ENCODE measurements at places on chromosomes 7 and 10.

GRCh38 chr10:14812271-14812670, 25.6 kb downstream of the CDNF start:
- DNase-seq: no peak

DNA sequence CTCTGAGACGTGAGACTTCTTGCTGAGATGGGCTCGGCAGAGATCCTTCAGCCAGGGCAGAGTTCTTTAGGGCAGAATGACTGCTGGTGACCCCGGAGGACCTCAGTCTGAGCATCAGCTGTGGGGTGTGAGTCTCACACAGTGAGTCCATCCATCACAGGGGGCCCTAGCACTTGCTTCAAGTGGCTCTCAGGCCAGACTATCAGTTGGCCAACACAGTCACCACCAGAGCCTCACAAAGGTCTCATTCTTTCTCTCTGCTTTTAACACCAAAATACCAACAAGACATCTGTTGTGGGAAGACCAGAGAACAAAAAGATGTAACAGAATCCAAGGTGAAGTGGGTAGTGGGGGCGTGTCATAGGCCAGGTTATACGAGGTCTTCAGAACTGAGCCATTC, 345.6 kb upstream of the NRP1 start:
- DNase-seq: no peak

- no peak for DNase-seq
These were observed 345.7 kb downstream of the PTPRN2 start for GRCh38 chr7:158241919-158242318.

- DNase-seq: no peak
These were observed 2.4 kb downstream of the OTUD1 start for GRCh38 chr10:23441251-23441650.

DNA sequence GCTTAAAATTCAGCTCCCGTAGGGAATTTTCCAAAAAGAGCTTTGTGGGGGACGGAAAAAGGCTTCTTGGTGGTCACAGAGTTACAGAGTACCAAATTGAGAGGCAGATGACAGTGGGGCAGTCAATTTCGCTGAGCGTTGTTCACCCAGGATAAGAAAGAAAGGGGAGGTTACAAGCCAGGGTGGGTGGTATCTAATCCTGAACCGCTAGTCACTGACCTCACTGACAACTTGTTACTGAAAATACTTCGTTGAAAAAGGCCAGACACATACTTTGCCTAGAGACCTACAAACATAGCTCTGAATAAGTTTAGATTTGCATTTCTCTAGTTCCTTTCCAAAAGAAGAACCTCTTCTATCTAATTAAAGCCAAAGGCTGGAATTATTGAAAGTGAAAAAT, at the start of gene CTNNA3:
TSS of gene CTNNA3 (minus strand) at position 167 of the 400 bp plus-strand sequence.
- no peak for DNase-seq

DNA sequence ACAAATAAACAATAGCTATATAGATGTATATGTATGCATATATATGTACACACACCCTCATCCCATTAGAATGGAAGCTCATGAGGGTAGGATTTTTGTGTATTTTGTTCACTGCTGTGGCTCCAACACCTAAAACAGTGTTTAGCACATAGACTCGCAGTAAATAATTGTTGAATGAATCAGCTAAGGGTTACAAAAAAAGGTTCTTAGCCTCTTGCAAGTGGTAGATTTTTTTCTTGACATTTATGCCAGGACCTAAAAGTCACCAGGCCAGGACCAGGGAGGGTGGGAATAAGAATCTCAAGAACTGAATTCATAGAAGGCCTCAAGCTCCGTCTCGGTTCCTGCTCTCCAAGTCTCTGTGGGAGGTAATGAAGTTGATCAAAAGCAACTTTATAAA, 82.5 kb upstream of the CAPZA2 start:
- DNase-seq: no peak
